Articular chondrocyte of knee joint (primary cell): ENCODE measurements at places on chromosomes 5 and 9. TPM values are rescaled to one million over a fixed set of nuclear protein-coding genes. Genes with fewer than 3 reads are reported as not detected.

CLK4 gene
- 39.3 and 44.4 TPM in 2 replicates for total RNA-seq

CDHR2 gene
- not detected in 2 replicates for total RNA-seq

FBP2 gene
- total RNA-seq = not detected in 2 replicates

PCDHA11 gene
- 0.11 and 0.13 TPM in 2 replicates for total RNA-seq

SET gene
- 393 and 418 TPM in 2 replicates for total RNA-seq

MSMP gene
- total RNA-seq = 1.4 and 11.6 TPM in 2 replicates

CARTPT gene
- not detected in 2 replicates for total RNA-seq

ZBTB34 gene
- total RNA-seq = 8.9 and 10.4 TPM in 2 replicates

GKAP1 gene
- 1.1 and 3.1 TPM in 2 replicates for total RNA-seq

AK8 gene
- 0.78 and 0.86 TPM in 2 replicates for total RNA-seq

CPLANE1 gene
- 52.9 and 53.7 TPM in 2 replicates for total RNA-seq

POMT1 gene
- total RNA-seq = 31.9 and 33.6 TPM in 2 replicates

ADAM19 gene
- 3.1 and 6.3 TPM in 2 replicates for total RNA-seq

GMCL2 gene
- not detected in 2 replicates for total RNA-seq

KIF12 gene
- total RNA-seq = 0.11 TPM in 1 of 2 replicates, not detected in the other

PCDHA1 gene
- under 0.01 and 0.11 TPM in 2 replicates for total RNA-seq

APBA1 gene
- total RNA-seq = 8.9 and 14.1 TPM in 2 replicates

CATSPER3 gene
- 0.13 and 0.32 TPM in 2 replicates for total RNA-seq

FREM1 gene
- total RNA-seq = 0.13 and 0.22 TPM in 2 replicates

TEX48 gene
- total RNA-seq = not detected in 2 replicates
